ENCODE measurements at places on chromosomes 7 and 10. TPM values are rescaled to one million over a fixed set of nuclear protein-coding genes. Genes with fewer than 3 reads are reported as not detected.

IFIT1B gene
- total RNA-seq, result not detected

PPP1R17 gene
- not detected for total RNA-seq

KCNIP2 gene
- 0.34 TPM for total RNA-seq

FAM237B gene
- not detected for total RNA-seq

PRXL2A gene
- total RNA-seq, result 24.9 TPM

TFR2 gene
- under 0.01 TPM for total RNA-seq

TRIM74 gene
- 0.21 TPM for total RNA-seq

SAMD9L gene
- 5.3 TPM for total RNA-seq

Data from nasal cavity respiratory epithelium epithelial cell of viscerocranial mucosa (primary cell).